ENCODE measurements at places on chromosomes 2 and 18.
A peak's percentile ranks its signal among the peaks of the same experiment; 100 is the strongest.

GRCh38 chr18:12867441-12868123 lies 16.5 kb downstream of the PTPN2 start:
- no peak for DNase-seq

DNA sequence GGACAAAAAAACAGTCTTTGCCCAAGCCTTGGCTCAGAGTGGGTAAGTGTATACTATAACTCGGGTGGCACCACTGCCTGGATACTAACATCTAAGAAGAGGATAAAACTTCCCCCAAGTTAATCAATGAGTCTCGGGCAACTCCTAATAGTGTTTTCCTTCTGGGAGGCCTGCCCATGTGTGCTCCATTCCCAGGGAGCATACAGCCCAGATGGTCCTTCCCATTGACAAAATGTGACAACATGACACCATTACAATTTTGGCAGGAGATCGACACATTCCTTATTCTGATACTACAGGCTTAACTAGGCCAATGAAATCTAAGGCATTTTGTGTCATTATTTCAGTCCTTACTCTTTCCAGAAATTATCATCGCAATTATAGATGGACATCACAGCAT lies 52.7 kb upstream of the CRIM1 start:
- DNase-seq = no peak

- DNase-seq = no peak
These were observed 30.4 kb downstream of the EPAS1 start for GRCh38 chr2:46327627-46328026.

DNA sequence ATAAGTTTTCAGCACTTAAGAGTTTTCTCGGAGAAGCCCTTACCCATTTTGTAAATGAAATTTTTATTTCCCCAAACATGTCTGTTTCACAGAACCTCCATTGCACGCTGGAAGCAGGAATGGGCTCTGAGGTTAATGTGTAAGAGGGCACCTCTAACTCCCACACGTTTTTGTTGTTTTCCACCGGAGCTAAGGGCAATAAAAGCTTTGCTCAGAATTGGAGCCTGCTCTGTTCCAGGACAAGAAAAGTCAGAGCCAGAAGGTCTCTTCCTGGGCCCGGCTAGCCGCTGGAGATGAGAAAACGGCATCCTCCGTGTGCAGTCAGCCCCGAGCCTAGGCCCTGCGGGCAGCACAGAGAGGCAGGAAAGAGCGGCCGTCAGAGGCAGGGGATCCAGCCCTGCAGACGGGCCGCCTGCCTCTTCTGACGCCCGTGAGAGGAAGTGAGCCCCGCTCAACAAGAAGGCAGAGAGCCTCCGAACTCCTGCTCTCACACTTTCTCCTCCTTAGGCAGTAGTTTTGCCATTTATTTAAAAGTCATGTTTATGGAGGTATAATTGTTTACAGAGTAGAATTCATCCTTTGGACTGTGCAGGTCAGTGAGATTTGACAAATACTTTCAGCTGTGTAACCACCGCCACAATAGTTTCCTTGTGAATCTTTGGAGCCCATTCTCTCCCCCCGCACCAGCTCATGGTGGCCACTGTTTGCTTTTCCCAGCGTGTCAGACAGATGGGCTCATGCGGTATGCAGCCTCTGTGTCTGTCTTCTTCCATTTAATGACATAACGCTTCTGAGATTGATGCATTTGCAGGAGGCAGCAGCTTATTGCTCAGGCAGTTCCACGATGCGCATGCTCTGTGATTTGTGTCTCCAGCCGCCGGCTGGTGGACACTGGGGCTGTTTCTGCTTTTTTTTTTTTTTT lies 117.3 kb downstream of the GALR1 start:
- no peak for DNase-seq

GRCh38 chr18:59219672-59220163 lies at the start of gene GRP:
Gene GRP, plus strand, starts transcription at chr18:59220158. Its CDS starts 108 bp downstream, at chr18:59220266.
- DNase-seq = no peak

GRCh38 chr2:95041060-95041823 lies 15.7 kb downstream of the MAL start:
- no peak for DNase-seq

GRCh38 chr2:235021752-235022151 lies 69.9 kb downstream of the SH3BP4 start:
- no peak for DNase-seq

DNA sequence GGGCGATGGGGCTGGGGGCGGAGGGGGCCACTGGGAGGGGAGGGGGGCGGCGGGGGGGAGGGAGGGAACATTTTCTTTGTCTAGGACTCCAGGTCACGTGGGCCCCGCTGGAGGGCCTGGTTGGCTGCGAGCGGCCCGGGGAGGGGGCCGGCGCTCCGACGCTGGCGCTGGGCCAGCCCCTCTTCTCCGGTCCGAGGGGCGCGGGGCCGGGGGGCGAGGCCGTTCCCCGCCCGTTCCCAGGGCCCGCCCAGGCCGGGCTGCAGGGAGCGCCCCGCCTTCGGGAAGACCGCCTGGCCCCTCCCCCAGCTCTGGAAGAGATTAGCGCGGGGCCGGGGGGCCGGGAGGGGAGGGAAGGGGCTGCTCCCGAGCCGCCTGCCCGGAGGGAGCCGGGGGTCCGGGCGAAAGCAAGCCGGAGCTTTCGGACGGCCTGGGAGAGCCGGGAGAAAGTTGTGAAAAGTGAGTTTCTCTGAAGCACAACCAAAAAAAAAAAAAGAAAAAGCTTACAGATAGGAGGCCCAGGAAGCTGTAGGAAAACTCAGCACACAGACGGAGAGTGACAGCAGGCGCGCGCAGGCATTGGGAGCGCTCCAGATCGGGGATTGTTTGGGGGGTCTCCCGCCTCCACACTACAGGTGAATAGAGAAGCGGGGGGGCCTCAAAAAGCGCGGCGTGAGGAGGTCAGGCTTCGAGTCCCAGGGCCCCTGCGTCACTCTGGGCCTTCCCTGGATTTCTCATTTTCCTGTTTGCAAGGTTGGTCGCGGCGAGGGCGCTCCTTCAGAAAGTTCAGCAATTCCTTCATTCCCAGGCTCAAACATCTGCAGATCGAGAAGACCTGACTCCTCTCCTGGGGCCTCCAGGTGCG lies 84.1 kb upstream of the POMC start:
- DNase-seq = peak; percentile 24

DNA sequence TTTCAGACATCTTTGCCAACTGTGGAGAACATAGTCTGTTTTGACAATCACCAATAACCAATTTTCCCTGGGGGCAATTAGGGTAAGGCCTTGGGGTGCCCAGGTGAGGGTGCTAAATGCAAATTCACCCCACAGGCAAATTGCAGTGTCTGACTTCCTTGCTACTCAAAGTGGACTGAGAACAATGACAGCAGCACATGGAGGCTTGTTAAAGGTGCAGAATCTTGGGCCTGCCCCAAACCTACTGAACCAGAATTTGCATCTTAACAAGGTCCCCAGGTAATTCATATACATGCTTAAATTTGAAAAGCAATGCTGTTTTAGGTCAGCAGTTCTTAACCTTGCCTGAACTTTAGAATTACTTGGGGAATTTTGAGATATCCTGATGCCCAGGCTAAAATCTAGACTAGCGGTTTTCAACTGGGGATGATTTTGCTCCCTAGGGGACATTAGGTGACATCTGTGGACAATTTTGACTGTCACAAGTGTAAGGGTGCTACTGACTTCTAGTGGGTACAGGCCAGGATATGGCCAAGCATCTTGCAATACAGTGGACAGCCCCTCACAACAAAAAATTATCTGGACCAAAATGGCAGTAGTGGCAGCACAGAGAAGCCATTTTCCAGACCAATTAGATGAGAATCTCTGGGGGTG lies 80.2 kb upstream of the GCFC2 start:
- DNase-seq = no peak

GRCh38 chr2:189408294-189408693 lies 33.0 kb upstream of the WDR75 start:
- no peak for DNase-seq

- DNase-seq = peak; percentile 13
These were observed 1604.8 kb upstream of the ZEB2 start for GRCh38 chr2:146124741-146125140.

DNA sequence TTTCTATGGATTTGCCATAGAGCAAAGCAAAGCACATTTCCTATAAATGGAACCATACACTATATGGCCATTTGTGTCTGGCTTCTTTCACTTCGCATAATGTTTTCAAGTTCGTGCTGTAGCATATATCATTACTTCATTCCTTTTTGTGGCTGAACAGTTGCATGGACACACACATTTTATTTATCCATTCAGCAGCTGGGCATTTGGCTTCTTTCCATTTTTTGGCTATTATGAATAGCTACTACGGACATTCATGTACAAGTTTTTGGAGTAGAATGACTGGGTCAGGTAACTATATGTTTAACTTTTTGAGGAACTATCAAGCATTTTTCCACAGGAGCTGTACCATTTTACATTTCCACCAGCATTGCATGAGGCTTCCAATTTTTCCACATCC lies 10.7 kb upstream of the SELENOI start:
- DNase-seq = no peak

- no peak for DNase-seq
These were observed 75.5 kb upstream of the SULT1C3 start for GRCh38 chr2:108164318-108164717.

GRCh38 chr2:28394997-28395333 lies 2.3 kb downstream of the FOSL2 start:
- no peak for DNase-seq

DNA sequence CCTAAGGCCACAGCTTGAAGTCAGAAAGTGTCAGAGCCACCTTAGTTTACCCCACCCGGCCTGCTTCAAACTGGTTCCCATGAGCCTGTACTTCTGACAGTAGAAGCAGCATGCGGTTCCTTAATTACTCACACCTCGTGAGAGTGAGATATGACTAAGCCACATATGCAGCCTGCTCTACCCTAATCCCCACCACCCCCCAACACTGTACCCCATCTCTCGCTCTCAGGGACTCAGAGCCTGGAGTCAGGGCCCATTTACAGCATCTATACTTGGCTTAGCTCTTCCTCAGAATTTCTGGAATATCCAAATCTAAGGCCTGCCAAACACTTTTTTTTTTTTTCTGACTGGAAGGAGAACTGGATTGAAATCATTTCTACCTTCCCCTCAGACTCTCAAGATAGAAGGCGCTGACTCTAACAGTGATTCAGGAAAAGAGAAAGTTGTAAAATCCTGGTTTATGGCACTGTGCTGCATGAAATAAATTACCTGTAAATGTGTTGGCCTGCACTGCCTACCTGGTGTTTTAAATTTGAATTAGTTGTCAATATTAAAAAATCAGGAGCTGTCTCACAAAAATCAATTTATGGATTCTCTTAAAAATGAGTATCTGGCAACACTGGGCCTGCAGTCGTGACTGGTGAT lies 360.0 kb downstream of the RND3 start:
- no peak for DNase-seq

DNA sequence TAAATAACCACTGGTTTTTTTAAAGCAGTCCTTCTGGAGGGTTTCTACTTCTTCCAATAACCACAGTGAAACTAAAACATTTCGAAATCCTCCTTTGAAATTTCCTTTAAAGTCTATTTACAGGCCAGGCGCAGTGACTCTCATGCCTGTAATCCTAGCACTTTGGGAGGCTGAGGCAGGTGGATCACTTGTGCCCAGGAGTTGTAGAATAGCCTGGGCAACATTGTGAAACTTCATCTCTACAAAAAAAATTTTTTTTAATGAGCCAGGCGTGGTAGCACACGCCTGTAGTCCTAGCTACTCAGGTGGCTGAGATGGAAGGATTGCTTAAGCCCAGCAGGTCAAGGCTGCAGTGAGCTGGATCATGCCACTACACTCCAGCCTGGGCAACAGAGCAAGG lies 15.2 kb downstream of the KIDINS220 start:
- peak; percentile 43 for DNase-seq

GRCh38 chr18:75880925-75881504 lies 453.5 kb upstream of the SMIM21 start:
- DNase-seq = no peak

DNA sequence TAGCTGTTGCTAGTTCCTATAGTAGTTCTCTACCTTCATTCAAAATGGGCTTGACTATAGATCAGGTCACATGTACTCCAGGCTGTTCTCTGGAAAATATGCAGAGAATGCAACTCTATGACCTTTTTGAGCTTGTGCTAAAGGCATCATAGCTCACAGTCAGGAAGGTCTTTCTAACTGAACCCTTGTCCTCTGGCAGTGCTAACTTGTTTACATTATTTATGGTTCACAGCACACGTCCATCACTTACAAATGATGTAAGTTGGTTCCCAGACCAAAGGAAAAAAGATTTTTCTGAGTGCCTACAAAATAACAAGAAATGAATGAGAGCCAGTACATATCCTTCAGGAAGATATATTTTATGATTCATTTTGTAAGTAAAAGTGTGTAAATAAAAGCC lies 236.1 kb downstream of the GCA start:
- no peak for DNase-seq

DNA sequence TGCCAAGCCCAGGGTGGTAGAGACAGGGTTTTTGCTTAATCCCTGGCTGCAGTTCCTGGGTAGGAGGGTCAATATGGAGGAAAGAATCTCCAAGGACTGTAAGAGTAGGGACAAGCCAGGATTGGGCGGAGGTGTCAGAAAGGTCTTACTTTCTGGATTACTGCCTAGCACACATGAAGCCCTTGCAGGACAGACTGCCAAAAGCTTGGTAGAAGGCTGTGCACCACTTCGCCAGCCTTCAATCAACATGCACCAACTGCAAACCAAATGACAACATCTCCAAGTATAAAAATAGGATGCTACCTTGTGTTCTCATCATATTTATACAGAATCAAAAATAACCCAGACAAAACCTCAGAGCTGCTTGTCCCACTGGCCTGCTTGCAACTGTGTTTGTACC lies 3.7 kb downstream of the ZNF142 start:
- DNase-seq = no peak

DNA sequence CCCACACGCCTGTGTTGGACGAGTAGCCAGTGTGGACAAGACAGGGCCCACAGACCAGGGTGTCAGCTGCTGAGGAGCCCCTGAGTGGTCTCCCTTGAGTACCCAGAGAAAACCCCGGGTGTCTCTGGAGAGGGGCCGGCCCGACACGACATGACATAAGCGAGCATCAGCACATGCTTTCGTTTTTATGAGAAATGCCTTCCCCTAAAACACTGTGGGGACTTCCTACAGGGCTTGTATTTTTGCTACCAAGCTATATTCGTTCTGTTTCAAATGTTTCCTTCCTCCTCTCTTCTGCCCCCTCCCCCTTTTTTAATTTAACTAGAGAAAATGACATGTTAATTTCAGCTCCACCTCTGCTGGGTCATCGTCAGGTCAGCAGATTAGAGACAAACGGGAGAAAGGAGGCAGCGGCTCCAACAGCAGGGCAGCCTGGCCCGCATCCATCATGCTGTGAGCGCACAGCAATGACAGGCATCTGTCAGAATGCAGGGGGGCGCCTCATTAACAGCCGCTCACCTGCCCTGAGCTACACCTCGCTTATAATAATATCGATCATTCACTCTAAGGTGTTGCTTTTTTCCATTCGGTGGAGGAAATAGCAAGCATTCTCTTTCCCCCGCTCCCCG lies 286.2 kb downstream of the ZNF516 start:
- no peak for DNase-seq

DNA sequence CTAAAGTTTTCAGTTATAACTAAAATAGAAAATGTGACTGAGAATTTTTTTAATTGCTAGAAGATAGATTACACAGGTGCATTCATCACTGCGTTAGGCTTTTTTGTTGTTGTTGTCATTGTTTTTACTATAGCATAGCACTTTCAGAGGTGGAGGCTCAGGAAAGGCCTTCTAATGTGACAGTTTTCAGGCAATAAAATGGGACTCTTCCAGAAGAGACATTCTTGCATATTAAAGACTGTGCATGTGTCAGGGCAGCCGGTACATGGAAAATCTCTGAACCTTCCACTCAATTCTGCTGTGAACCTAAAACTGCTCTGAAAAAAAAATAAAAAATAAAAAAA lies 175.2 kb downstream of the METTL4 start:
- DNase-seq = no peak
